ENCODE measurements at places on chromosomes 1 and 21.

GRCh38 chr1:37149296-37149695 is 115.0 kb upstream of the GRIK3 start:
- no peak for DNase-seq

DNA sequence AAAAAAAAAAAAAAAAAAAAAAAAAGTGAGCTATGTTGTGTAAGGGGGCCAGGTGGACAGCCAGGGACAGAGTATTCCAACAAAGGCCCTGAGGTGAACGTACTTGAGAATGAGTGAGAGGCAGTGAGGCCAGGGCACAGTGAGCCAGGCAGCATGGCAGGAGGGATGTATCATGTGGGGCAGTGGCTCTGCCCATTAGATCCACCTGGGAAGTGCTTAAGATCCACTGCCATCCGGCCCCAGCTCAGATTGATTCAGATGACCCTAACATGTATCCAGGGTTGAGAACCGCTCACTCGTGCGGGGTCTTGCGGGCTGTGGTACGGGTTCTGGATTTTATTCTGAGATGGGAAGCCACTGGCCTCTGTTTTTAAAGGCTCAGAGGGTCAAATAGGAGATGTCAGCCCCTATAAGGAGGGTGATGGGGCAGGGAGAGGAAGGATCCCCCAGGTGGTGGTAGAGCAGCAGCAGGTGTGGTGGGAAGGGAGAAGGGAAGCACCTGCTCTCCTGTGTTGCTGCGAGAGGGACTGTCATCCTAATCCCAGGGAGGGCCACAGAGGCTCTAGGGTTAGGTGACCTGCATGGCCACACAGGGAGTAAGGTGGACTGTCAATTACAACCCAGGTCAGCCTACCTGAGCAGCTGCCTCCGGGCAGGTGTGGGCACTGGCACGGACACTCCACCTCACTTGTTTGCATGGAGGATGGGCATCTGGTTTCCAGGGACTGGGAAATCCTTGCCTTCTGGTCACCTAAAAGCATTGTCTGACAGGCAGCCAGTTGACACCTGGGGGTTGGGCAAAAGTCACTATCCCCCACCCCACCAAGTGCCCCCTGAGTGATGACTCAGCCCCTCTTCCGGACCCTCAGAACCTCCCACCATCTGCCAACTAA is 31.6 kb downstream of the CDK18 start:
- DNase-seq = no peak

- no peak for DNase-seq
Observed at GRCh38 chr21:24093032-24093431, 1514.2 kb downstream of the MRPL39 start.

DNA sequence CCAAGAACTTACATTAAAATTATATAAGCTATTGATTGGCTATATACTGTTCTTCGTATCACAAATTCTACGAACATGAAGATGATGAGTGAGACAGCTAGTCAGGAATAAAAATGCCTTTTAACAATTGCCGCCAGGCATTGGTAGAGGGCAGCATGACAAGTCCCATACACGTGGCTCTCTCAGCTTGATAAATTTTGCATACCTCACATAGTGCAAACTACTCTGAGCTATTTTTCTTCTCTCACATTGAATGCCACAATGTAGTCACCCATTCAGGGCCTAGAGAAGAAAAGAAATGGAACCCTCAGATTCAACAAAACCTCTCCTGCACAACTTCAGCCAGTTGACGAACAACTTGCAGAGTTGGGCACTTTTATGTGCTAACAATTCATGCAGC is 27.0 kb upstream of the FMO2 start:
- no peak for DNase-seq

GRCh38 chr1:54772951-54773350 is 8.6 kb upstream of the PARS2 start:
- DNase-seq = no peak

- DNase-seq = no peak
Observed at GRCh38 chr21:27077501-27077900, 110.6 kb upstream of the ADAMTS5 start.

DNA sequence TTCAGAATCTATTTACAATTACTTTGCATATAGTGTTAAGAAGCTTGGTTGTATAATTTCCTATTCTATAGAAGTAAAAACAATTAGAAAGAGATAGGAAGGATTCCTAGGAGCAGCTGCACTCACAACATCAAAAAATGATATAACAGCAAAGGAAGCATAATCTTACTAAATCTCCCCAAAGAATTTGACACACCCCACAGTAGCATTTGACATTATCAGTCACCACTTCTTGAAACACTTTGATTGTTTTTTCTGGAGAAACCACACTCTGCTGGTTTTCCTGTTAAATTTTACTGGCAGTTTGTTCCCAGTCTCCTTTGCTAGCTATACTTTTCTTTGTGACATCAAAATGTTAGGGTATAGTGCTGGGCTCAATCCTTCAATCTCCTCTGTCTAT is 100.8 kb upstream of the KIAA1614 start:
- DNase-seq = no peak

Measured in epithelial cell of prostate (primary cell).